AML-193 (cell line): ENCODE measurements at places on chromosomes 2 and 18.

GRCh38 chr18:51020536-51020935 lies 9.5 kb upstream of the SMAD4 start:
- no peak for DNase-seq

- DNase-seq, result no peak
Measured at GRCh38 chr2:187552828-187553681, 1.2 kb downstream of the TFPI start.

- no peak for DNase-seq
Measured at GRCh38 chr2:145060876-145061275, 541.0 kb upstream of the ZEB2 start.

- no peak for DNase-seq
Measured at GRCh38 chr2:20391951-20392699, 41.5 kb upstream of the PUM2 start.

DNA sequence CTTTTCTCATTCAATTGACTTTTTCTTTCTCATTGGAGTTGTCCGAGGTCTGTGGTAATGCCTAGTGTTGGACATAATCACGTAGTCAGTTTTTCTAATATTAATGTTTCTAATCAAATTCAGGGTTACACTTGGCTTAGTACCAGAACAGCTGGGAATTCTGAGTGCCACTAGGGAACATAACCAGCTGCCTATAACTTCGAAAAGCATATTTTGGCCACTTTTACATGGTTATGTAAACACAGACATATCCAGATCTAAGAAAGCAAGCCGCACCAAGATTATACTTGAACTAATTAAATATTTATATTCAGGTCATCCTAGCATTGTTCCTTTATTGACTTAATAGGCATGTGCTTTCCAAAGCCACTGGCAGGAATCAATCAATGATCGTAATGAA lies 91.1 kb upstream of the ARHGAP28 start:
- no peak for DNase-seq

DNA sequence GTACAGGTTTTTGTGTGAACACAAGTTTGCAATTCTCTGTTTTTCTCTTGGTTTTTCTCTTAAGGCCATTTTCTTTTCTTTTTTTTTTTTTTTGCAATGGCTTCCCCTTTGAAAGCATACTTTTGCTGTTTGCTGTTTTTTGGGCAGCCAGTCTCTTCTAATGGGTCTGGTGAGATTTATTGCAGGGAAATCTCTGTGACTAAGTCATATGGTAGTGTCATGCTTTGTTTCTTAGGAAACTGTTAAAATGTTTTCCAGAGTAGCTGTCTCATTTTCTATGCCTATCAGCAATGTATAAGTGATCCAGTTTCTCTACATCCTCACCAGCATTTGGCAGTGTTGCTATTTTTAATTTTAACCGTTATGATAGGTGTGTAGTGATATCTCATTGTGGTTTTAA lies 27.9 kb upstream of the CDCA7 start:
- no peak for DNase-seq

- no peak for DNase-seq
Measured at GRCh38 chr2:7951490-7951889, 730.4 kb upstream of the ID2 start.

DNA sequence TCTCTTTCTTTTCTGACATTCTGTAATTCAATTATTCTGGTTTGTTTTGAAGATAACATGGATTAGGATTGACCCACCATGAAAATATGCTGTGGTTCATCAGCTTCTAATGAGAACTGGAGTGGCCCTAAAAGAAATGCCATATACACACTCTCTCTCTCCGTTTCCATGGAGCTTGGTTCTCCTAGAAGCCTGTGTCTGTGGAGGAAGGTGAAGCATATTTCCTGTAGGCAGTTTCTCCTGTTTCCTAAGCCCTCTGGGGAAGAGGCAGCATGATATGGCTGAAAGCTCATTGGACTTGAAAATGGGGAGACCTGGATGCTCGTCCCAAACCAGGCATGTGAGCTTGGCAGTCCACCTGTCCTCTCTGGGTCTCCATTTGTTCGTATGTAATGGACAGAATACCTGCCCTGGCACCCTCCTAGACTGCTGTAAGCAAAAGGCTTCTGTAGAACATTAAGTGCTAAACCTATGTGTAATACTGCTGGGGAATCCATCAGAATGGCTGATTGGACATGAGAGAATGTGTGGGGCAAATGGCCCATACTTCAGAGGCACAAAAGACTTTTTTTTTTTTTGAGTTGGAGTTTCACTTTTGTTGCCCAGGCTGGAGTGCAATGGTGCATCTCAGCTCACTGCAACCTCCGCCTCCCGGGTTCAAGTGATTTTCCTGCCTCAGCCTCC lies 75.3 kb upstream of the PPP1CB start:
- no peak for DNase-seq

DNA sequence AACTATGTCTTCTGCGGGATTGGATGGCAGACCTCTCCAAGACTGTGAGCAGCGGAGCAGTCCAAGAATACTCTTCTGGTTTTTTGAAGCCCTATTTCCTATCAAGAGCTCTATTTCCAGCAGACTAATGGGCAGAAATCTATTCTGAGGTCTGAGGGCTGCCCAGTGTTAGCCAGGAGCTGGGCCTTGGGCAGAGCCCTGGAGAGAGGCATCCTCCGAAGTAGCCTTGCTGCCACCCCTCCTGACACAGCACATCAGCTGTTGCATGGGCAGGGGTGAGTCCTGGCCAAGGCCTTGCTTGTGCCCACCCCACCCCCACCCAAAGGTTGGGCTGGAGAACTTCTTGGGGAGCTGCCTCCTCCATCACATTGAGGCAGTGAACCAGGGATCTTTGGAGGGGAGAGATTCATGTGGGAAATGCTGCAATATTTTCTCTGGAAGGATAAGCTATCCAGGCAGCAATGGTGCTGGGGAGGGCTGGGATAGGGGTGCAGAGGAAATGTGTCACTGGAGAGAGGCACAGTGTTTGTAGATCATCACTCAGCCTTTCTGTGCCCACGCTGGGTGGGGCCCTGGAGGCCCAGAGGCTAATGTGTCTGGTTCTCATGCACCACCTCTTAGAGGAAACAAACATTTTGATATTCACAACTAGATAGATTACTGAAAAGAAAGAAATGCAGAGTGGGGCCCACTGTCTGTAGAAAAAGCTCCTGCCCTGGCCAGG lies 104.7 kb downstream of the VSNL1 start:
- DNase-seq, result no peak

DNA sequence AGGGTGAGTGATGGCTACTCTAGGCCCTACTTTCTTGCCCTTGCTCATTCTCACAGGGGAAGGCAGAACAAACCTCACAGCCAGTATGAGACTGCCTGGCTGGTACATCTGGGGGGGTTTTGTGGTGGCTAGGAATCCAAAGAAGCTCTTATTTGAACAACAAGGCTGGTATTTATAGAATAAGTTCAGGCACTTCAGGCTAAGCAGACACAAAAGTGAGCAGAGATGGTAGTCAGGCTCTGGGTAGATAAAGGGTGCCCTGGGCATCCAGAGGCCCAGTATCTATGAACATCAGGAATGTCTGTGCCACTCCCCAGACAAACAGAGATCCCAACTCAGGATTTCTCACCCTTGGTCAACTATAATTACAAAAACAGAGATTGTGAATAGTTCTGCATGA lies 57.2 kb upstream of the RTN4 start:
- no peak for DNase-seq

DNA sequence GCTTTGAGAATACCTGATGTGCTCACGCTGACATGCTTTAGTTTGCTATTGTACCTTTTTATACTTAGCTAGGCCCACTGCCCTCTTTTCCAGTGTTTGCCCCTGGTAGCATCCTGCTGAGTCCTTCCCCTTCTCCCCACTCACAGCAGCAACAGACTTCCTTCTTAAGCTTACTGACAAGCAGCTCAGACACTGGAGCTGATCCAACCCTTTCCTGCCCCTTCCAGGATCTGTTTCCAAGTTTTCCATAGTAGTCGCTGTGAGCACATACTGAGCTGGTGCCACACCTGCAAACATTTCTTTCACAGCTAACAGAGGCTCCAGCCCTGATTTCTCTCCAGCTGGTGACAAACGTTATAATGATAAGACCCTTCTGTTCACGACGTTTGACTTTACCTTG lies 991.4 kb upstream of the CELF4 start:
- DNase-seq, result no peak

GRCh38 chr2:53715568-53715967 lies 52.0 kb upstream of the CHAC2 start:
- peak; percentile 17 for DNase-seq

- DNase-seq, result no peak
Measured at GRCh38 chr18:9663377-9663776, 44.7 kb upstream of the RAB31 start.

- DNase-seq, result no peak
Measured at GRCh38 chr2:177665328-177665727, 272.8 kb downstream of the AGPS start.

DNA sequence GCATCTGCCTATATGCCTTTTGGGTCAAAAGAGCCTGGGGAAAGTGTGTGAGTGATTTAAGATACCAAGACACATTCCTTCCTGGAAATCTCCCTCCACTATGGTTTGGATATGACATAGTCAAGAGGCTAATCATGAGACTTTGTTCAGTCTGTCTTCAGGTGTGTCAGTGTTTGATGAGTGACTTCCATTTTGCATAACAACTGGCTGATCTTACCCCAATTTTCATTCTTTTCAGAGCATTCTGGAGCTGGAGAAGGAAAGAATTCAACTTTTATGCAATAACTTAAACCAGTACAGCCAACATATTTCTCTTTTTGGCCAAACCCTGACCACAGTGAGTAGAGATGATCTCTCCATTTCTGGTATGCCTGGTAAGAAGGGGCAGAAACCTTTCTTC lies 39.4 kb downstream of the SPC25 start:
- DNase-seq, result no peak

- DNase-seq, result no peak
Measured at GRCh38 chr2:109185821-109186570, 57.0 kb downstream of the SH3RF3 start.

DNA sequence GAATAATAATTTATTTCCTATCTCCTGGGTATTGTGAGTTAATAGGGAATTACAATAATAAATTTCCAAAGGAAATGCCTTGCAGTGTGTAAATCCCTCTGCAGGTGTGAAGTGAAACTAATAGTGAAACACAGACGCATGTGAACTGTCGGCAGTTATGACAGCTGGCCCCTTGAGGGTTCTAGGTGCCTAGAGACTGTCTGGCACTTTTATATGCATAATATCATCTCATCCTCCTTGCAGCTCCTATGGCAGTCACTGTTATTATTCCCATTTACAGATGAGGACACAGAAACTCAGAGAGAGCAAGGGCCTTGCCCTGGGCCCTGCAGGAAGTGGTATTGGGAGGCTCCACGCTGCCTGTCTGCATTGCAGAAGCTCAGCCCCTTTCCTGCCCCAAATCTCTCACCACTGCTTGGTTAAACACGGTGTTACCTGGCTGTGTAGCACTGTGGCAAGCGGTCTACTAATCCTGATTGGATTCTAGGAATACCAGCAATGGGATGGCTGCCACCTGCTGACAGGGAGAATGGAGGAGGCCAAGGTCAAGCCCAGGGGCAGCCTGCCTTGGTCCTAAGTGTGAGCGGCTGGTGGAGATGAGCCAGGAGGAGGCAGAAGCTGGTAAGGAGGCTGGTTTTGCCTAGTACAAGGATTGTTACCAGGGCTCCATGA lies 32.8 kb upstream of the ACKR3 start:
- no peak for DNase-seq

GRCh38 chr2:75221862-75222261 lies 22.5 kb upstream of the TACR1 start:
- no peak for DNase-seq

DNA sequence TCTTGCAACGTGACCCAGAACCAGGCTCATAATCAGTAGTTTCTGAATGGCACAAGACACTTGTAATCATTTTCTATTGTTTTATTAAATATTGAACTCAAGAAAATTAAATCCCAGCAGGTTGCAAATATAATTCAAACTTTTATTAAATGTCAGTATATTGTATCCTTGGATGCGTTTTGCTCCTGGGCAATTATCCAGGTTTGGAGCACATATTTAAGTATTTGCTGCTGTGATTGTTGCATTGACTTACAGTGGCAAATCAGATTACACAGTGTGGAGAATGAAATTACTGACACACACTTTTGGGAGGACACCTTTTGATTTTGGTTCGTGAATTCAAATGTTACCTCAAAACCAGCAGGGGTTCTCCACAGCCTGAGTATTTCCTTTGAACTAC lies 27.1 kb upstream of the TMEM178A start:
- DNase-seq, result no peak

GRCh38 chr18:49854681-49855080 lies 41.3 kb upstream of the ACAA2 start:
- DNase-seq, result no peak

GRCh38 chr18:58544616-58545337 lies 84.1 kb downstream of the ALPK2 start:
- no peak for DNase-seq

- DNase-seq, result no peak
Measured at GRCh38 chr18:13279181-13280069, 60.9 kb downstream of the LDLRAD4 start.

GRCh38 chr2:10752236-10752635 lies 30.8 kb downstream of the ATP6V1C2 start:
- no peak for DNase-seq

GRCh38 chr2:134453973-134454372 lies 200.1 kb downstream of the MGAT5 start:
- no peak for DNase-seq

DNA sequence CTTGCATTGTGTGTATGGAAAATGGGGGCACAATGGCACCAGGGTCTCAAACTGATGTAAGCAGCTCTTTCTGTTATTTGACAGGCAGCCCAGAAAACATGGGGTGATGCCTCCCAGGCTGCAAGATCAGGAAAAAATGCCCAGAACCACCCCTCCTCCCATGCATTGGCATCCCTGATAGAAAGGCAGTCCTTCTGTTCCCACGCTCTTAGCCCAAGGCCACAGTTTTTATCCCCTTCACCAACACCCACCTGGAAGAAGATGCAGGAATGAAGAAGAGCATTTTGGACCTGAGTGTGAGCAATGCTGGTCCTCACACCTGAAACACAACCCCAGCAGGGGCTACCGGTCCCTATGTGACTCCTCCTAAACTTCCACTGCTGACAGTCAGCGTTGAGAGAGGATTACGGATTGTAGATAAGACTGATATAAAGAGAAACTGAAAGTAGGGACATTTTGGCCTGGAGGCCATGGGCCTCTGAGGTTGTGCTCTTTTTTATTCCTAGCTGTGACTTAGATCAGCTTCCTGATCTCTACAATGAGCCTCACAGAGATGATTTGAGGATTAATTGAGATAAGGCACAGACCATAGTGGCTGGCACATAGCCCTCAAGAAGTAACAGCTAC lies 386.0 kb upstream of the ATP5MC3 start:
- DNase-seq, result no peak

GRCh38 chr2:150355440-150355839 lies 132.0 kb downstream of the RND3 start:
- DNase-seq, result no peak

DNA sequence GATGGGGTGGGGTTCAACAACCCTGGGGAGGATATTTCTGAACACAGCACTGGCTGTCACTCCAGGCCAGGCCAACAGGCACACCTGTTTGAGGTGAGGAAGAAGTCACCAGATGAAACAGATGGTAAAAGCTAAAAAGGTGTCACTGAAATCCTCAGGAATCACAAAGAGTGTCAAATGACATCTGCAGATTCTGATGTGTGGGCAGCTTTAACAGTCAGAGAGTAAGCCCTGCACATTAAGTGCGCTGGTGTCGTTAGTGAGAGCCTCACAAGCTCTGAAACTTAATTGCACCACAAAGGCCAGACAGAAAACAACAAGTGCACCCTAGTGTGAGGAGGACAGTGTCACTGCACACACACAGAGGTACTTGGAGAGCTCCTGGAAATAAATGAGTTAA lies 13.6 kb downstream of the FLACC1 start:
- no peak for DNase-seq

- DNase-seq, result no peak
Measured at GRCh38 chr18:60446821-60447220, 74.2 kb upstream of the MC4R start.

- DNase-seq, result no peak
Measured at GRCh38 chr2:146666340-146666739, 1178.5 kb upstream of the ACVR2A start.
